AG08395 (cell line): ENCODE measurements at places on chromosomes 12 and 14.
A peak's percentile ranks its signal among the peaks of the same experiment; 100 is the strongest.

- DNase-seq: no peak
Measured at GRCh38 chr14:56310643-56311042, 192.4 kb downstream of the PELI2 start.

- peak; percentile 56 for DNase-seq
Measured at GRCh38 chr14:36647824-36648753, 13.6 kb upstream of the PAX9 start.

DNA sequence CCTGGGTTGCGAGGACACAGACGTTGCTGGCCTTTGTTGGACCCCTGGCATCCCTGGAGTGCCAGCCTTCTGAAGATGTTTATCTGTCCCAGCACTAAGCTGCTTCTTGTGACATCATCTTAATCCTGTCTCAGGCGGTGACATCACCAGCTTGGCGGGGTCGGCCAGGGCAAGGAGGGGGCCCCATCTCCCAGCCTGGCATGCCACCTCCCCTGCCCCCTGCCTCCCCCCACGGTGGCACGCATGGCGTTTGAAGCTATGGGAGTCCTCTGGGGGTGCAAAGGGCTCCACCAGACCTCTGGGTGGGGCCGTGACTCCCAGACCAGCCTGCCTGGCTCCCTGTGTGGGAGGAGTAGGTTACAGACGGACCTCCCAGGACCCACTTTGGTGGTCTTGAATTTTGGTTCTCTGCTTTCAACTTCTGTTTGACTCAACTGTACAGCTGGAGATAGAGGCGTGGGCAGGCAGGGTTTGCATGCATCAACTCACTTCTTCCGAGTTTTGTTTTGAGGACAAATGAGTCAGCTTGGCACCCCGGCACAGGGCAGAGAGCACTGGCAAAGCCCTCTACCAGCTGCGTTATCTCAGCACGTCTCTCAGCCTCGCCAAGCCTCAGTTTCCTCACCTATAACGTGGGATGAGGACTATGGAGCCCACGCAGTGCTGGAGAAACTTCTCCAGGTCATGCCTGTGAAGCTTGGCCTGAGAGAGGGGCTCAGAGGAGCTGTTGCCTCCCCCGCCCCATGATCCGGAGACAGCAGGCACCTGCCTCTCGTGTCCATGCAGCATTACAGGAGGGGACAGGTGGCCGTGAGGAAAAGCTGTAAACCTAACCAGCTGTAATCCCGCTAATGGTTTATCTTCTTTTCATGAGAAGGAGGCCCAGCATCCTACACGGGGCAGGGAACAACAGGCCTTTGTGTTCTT, 38.8 kb upstream of the EML1 start:
- no peak for DNase-seq

- peak; percentile 92 for DNase-seq
Measured at GRCh38 chr12:99911081-99911480, 73.7 kb downstream of the ANKS1B start.

DNA sequence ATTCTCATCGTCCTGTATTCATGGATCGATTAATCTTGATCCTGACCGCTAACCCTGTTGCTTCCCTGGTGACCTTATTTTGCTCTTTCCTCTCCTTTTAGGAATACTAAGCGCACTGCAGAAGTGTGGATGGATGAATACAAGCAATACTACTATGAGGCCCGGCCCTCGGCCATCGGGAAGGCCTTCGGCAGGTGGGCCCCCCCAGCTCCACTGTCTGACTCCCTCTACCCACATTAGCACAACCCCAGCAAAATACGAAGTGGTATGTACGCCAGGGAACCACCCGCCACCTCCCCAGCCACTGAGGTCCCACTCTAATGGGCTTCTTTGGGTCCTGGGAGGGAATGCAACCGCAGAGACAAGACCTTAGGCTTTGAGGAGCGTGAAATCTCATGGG, 58.7 kb downstream of the ERH start:
- DNase-seq: no peak

DNA sequence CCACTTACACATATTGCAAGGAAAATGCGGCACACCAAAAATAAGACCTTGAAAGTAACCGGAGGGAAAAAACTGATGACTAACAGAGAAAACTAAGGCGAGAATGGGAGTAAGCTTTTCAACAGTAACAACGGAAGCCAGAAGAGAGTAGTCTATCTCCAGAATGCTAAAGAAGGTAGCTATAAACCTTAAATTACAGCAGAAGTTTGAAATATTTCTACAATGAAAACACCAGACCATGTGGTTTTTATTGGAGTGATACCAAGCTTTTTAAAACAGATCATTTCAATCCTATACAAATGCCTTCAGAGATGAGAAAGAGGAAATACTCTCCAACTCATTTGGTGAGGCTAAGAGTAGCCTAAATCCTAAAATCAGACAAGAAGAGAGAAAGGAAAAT, 209.5 kb downstream of the ANO6 start:
- DNase-seq: peak; percentile 25

GRCh38 chr14:69693145-69693544, 73.8 kb upstream of the SRSF5 start:
- no peak for DNase-seq

DNA sequence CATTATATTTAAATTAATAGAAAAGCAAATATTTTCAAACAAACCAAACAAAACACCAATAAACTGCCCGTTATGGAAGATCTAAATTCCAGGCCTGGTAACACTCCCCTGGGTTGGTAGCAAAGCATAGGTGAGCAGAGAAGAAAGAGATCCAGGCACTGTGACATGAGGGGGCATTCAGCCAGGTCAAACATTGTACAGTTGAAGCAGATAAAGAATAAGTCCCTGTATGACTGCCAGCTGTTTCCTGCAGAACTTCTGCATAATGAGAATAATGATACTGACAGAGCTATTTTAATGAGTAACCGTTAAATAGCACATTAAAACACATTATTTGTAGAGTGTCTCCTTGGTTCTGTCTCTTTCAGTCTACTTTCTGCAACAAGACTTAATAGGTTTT, 35.4 kb downstream of the SLC38A1 start:
- DNase-seq: no peak

DNA sequence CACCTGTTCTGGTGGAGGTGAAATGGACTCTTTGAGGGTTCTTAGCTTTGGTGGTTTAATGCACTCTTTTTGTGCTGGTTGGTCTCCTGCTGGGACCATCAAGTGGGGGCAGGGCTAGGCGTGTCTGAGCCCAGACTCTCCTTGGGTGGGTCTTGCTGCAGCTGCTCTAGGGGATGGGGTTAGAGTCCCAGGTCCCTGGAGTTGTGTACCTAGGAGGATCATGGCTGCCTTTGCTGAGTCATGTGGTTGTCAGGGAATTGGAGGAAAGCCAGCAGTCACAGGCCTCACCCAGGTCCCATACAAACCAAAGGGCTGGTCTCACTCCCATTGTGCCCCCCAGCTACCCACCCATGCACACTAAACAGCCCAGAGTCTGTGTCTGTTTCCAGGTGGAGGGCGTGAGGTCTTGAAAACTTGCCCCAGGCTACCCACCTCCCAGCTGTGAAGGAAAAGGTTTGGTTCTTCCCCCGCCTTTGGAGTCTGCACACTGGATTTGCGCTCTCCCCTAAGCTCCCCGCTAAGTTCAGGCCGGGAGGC, 387.7 kb downstream of the TMTC2 start:
- DNase-seq: no peak

DNA sequence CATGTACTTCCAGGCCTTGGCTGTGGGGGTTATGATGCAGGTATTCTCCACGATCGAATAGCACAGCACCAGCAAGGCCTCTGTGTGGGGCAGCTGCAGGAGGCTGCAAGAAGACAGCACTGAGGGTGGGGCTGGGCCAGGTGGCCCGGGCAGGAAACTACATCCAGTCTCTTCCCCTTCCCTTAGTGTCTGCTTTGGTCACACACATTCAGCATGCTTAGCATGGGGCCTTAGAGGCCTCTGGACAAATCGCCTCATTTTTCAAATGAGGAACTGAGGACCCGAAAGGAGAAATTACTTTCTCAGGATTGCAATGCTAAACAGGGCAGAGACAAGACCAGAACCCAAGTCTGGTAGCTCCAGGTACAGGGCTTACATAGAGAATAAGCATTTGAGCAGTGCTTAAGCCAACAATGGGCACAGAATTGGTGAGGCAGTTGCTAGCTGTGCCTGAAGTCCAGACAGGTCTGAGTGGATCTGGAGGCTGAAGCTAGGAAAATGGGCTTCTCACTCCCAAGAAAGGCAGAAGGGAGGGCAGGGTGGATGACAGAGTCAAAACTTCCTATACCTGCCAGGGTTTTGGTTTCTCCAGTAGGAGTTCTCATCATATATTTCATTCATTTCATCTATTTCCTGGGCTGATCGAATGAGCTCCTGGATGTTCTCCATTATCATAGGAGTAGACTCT, 3.5 kb downstream of the ACRBP start:
- no peak for DNase-seq

- no peak for DNase-seq
Measured at GRCh38 chr14:98103705-98104104, 1168.3 kb downstream of the BCL11B start.

DNA sequence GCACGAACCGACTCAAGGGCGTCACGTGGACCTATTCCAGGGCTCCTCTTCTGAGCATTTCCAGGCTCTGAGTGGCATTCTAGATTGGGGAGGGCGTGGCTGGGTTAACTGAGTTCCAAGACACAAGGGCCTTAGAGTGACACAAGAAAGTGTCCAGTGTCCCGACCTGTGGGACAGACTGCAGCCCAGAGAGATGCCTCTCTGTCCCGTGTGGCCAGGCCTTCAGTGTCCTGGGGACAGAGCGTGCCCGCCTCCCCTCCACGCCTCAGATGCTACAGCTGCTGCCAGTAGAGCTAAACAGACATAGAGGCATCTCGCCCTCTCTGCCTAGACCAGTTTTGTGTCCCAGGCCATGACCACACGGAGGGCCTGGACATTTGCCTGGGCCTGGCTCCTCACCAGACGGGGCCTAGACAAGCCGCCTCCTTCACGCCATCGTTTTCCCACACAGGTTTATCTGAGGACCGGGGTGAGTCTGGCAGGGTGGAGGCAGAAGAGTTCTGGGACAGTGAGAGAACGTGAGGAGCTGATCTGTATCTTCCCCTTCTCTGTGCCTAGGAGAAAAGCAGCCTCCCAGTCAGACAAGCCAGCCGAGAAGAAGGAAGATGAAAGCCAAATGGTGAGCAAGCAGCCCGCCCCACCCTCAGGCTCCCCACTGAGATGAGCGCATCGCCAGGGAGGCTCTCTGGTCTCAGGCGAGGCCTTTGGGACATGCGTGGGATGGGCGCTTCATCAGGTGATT, 27.1 kb downstream of the DEGS2 start:
- peak; percentile 84 for DNase-seq

- DNase-seq: no peak
Measured at GRCh38 chr14:100140452-100141078, 18.9 kb downstream of the DEGS2 start.

DNA sequence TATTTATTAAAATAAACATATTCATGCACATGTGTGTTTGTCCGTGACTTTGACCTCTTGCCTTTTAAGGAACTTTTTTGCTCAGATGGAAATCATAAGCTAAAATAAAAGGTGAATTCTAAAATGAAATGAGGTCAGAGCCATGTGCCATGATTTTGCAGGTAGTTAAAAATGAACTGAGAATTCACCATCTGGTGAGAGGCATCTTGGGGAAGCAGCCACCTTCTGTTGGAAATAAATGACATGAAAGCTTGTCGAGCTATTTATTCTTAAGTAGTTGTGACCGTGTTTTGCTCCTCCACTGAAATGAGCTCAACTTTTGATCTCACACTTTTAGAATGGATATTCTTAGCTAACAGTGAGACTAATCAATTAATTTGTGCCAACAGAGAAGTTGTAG, 56.8 kb upstream of the CNOT2 start:
- no peak for DNase-seq

DNA sequence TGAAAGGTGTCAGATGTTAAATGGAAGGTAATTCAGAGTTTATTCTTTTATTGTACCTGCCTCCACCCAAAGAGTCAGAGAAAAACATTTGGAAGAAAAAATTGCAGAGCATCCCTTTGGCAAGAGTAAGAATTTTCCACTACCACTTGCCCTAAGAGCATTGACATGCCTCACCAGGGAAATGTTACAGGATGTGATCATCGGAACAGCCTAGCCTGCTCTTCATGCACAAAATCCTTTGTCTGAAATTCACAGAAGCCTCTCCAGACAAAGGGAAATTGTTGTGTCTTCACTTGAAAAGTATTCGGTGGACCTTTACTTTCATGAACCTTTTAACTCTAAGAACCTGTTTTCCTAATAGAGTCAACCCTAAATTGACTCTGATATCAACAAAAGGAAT, 36.9 kb downstream of the ATP2A2 start:
- DNase-seq: peak; percentile 52

GRCh38 chr12:7068240-7068993, 7.9 kb downstream of the C1S start:
- no peak for DNase-seq

DNA sequence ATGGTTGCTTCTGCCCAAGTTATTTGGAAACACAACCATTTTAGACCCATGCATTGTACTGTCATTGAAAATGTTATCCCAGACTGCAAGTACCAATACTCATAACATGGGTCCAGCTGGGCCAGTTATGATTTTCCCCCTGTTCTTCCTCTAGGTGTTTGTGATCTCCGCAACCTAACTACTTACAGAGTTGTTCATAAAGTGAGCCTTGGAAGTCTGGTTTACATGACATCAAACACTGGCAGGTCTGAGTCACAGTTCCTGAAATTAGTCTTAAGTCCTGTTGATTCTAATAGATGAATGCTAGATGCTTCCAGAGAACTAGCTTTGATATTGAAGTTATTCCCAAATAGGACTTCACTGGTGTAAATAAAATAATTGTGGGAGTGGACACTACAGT, 487.0 kb downstream of the MED13L start:
- DNase-seq: no peak

DNA sequence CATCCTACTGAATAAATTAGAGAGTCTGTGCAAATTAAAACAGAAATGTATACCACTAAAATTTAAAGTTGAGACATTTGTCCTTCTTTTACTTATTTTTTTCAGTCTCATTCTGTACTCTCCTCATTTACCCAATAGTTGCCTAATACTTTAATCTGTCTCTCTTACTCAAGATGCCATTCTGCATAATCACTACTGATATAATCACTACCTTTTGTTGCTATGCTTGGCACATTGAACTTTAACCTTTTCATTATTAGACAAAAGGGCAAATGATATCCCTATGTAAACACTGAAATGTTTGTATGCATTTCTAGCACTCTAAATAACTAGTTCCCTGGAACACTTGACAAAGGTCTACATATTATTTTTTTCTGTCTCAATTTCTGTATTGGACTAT, 1108.3 kb upstream of the FLRT2 start:
- no peak for DNase-seq

GRCh38 chr12:126897102-126897501, 1369.9 kb upstream of the TMEM132C start:
- no peak for DNase-seq

DNA sequence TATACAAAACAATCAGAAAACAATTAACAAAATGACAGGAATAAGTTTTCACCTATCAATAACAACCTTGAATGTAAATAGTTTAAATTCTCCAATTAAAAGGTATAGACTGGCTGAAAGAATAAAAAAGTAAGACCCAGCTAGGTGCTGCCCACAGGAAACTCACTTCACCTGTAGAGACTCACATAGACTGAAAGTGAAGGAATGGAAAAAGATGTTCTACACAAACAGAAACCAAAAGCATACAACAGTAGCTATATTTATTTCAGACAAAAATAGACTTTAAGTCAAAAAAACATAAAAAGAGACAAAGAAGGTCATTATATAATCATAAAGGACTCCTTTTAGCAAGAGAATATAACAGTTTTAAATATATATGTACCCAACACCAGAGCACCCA, 152.4 kb upstream of the PWP1 start:
- DNase-seq: no peak
